Right cardiac atrium (tissue), 5 donors: ENCODE measurements at places on chromosomes 1 and 21. TPM values are rescaled to one million over a fixed set of nuclear protein-coding genes. Genes with fewer than 3 reads are reported as not detected.

S100A2 gene
- total RNA-seq, result 0.92 TPM

TNFRSF8 gene
- 2.3 TPM for total RNA-seq

MAP3K21 gene
- total RNA-seq, result 0.28 TPM

CFHR1 gene
- total RNA-seq, result not detected

FCRL6 gene
- total RNA-seq, result not detected

CD1B gene
- not detected for total RNA-seq

OVAAL gene
- 0.47 TPM for total RNA-seq

PHGDH gene
- total RNA-seq, result 20.8 TPM

MYCL gene
- 0.97 TPM for total RNA-seq

ABL2 gene
- 9.9 TPM for total RNA-seq
